Effector memory CD4-positive, alpha-beta T cell (primary cell): ENCODE measurements at places on chromosomes 2 and 18.

DNA sequence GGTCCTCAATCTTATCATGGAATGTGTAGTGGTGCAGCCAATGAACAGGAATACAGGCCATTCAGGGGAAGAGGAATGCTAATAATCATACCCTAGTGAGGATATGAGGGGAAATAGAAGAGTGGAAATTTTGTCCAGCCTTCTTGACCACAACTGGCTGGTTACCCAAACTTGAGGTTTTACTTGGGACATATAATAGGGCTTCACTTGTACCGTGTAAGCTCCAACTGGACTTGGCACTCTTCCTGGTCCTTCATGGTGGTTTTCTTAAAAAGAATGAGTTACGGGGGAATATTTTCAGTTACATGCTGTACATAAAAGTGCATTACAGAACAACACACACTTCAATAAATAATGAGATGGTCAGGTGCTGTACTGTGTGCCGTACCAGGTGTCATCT is 234.9 kb upstream of the RASGRP3 start:
- DNase-seq, result no peak

DNA sequence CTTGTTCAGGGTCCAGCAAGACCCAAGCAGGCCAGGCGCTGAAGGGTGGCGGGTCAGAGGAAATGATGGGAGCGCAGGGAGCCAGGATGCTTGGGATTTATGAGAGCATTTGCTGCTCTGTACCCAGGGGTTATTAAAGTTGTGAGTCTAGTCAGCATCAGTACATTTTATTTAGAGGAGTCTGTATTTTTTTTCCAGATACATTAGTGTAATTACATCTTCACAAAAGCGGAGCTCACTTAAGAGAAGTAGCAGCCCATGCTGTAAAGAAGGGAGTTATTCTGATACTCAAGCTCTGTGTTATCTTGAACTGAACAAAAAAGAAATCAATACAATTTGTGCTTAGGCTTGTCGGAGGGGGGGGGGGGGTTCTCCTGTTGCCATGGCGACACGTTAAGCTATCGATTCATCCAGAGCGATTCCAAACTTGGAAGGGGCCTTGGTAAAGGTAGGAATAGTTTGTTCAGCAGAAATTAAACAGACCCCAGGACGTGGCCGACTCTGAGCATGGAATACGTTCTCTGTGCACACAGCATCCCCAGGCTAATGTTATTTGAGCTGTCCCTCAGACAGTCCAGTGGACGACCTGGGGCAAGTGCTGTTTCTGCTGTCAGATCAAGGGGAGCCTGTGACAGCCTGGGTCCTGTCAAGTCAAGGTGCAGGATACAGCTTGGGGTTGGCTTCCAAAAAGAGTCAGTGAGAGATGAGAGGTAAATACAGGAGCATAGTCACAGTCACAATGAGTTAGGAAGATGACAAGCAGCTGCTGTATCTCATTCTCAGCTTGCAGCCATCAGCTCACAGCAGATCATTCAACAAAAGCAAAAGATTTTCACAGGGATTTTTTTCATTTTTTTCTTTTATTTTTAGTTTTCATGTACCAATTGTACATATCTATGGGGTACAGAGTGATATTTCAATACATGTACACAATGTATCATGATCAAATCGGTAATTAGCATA is 387.6 kb downstream of the DCDC2C start:
- no peak for DNase-seq

DNA sequence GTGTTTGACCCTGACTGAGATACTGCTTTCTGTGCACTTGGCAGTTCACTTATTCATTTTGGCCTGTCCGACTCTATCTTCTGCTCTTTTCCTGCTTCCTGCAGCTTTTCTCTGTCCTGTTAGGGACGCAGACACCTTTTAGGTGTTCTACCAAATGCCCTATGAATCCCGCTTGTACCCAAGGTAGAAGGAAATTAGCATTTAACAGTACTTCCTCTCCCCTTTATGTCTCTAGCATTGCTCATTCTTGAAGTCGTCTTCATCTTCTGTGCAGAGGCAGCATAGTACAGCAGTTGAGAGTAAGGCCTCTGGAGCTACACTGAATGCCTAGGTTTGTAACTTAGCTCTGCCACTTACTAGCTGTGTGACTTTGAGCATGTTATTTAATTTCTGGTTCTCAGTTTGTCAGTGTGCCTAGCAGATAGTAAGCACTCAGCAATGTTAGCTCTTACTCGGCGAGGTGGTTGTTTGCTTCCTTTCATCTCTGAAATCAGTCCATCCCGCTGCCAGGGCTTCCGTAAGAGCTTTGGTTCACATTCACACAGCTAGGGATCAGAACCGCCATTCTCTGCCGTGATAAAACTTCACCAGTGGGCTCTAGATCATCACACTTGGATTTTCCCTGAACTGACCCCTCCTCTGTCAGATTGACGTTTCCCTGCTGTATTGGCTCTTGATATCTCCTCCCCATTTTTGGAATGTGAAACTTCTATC is 1.4 kb downstream of the CCT7 start:
- no peak for DNase-seq

DNA sequence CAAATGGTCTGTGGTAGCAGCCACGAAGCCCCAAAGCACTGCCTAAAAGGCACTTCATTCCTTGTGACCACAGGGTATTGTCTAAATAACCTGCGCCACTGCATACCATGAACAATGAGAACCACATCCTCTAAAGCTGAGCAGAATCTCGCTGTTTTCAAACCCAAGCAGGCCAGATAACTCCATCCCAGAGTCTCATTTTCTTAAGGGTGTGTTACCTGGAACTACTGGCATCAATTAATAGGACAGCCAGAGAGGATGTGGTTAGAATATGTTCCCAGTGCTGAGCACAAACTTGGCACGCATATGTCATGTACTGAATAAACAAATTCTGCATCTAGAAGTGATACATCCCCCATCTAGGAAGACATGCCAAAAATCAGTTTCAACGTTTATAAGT is 13.0 kb downstream of the VPS4B start:
- DNase-seq, result no peak

DNA sequence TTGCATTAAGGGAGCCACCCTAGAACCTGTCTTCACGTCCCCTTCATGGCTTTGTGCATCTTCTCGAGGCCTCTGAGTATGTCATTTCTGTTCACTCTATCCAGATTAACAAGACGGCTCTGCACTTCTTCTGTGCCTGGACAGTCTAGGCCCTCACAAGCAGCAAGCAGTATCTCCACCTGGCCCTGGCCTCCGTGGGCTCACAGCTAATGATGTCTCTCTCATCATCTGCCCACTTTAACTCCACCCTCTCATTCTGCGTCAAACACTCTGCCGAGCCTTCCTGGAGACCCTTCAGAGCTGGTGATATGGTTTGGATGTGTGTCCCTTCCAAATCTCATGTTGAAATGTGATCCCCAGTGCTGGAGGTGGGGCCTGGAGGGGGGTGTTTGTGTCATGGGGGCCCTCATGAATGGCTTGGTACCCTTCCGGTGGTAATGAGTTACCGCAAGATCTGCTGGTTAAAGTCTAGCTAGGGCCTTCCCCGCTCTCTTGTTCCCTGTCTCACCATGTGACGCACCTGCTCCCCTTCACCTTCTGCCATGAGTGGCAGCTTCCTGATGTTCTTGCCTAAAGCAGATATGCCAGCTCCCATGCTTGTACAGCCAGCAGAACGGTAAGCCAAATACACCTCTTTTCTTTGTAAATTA is 132.5 kb upstream of the ID2 start:
- DNase-seq, result no peak

DNA sequence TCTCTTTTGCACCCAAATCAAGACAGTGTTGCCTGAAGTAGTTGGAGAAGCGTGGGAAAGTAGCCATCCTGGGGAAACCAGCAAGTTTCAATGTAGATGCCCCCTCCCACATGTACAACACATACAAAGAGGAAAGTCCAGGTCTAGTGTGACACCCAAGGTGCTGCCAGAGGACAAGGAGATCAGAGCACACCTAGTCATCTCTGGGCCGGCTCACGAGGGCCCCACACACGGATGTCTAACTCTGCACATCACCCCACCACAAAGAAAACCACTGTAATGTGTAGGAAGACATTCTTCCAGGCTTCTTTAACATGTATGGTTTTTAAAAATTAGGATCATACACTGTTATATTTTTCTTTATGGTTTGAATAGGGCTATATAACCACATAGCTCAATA is 21.6 kb downstream of the PARD6G start:
- DNase-seq, result no peak
